ENCODE measurements at places on chromosomes 2 and 18. TPM values are rescaled to one million over a fixed set of nuclear protein-coding genes. Genes with fewer than 3 reads are reported as not detected.

DNA sequence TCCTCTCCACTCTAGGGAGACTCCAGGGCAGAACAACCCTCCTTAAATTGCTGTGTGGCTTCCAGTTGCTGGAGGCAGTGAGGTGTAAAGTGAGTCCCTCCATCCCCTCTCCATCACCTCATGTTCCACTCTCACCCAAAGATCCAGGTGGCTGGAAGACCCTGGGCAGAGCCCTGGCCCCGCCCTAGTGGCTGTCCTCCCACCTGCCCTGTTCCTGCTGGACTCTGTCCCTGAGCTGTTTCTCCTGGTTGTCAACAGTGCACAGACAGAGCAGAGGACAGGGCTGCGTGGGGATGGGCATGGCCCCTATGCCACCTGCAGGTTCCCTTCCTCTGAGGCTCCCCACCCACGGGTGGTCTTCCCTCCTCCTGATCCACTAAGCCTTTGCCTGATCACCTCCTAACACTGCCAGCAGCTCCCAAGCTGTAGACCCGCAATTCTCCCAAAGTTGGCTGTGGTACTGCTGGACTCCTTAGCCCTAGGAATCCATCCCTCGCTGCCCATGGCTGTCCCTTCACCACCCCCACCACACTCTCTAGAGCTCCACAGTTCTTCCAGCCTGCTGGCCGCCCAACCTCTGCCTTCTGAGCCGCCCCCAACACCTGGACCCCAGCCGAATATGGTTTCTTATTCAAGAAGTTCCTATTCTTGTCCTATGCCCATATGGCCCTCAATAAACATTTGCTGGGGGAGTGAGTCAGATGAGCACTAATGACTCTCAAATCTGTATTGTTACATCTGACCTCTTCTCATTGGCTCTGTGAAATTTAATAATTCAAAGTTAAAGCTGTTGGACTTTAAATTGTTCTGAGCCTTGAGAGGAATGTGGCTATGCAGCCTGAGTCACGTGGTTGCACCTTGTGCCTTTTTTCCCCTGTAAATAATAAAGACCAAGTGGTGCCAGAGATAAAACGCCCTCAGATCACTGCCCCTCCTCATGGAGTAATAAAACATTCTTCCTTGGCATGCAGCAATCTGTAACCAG is 260.0 kb upstream of the HS6ST1 start:
- no peak for DNase-seq

- no peak for DNase-seq
Observed at GRCh38 chr2:164778723-164779122, 62.9 kb downstream of the COBLL1 start.

DNA sequence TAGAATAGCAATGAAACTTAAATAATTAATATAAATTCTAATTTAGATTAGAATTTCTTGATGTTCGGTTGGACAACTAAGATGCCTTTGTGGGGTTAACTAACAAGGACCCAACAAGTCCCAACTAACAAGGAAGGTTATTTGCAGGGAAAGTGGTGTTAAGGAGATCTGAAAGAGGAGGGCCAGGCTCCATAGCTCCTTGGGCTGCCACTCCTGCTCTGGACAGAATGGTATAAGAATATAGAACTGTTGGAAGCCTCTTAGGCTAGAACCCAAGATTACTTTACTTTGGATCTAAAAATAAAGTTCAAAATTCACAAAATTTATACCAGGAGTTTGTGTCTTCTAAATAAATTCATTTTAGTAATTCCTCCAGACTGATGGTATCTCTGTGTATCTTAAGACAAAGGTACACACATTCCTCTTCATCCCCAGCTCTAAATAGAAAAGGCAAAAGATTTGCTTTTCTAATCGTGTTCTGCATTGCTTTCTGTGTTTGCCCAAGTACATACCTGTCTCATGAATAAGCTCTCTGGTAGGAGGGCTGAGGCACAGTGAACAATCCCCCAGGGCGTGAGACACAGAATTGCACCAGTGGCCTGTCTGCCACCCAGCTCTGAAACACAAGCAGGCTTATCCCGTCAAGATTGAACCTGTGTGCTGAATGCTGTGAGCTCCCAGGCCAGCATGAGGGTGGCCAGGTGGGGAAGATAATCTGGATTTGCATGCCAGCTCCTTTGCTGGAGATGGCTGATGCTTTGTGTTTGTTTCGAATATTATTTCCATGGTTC is 176.0 kb downstream of the ACKR3 start:
- DNase-seq, result no peak

DNA sequence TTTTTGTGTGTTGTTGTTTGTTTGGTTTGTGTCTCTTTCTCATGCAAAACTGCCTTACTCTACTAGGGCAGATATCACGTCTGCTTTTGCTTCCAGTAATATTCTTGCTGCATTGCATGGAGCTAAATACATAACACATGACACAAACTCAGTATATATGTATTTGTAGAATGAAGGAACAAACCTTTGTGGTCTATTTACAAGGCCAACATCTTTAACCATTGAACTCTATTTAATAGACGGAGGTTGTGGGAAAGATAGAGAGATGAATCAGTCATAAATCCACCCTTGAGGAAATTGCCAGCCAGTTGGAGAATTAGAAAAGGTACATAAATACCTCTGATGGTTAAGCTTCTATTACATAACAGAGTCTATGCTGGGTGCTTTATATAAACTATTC is 26.0 kb upstream of the IL1RL1 start:
- DNase-seq, result no peak

- DNase-seq, result no peak
Observed at GRCh38 chr2:71473346-71474031, 20.1 kb downstream of the DYSF start.

DNA sequence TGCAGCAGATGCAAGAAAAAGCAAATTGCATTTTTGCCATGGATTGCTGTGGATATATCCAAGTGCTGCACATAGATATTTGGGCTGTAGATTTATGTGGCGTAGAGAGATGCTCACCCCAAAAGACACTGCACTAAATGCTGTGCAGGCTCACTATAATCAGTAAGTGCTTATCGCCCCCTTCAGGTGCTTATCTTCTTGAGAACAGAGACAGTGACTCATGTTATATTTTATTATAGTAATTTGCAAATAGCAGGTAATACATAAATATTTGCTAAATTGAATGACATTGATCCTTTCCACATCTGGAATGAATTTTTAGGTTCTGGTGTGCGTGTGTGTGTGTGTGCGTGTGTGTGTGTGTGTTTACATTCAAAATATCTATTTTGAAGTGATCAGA is 36.8 kb upstream of the PLEKHM3 start:
- DNase-seq, result peak; percentile 33

DNA sequence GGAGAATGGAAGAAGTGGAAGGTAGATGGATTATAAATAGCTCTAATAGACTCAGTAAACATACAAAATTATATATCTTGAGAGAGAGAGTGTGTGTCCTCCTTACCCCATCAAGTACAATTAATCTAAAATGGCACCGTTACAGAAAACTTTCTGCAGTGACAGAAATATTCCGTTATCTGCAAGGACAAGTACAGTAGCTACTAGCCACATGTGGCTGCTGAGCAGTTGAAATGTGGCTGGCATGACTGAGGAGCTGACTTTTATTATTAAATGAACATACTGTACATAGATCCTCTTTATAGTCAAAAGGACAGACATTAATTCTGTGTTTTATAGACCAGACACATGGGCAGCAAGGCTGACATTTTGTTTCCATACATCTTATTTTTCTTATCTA is 7.0 kb downstream of the CCDC93 start:
- no peak for DNase-seq

DNA sequence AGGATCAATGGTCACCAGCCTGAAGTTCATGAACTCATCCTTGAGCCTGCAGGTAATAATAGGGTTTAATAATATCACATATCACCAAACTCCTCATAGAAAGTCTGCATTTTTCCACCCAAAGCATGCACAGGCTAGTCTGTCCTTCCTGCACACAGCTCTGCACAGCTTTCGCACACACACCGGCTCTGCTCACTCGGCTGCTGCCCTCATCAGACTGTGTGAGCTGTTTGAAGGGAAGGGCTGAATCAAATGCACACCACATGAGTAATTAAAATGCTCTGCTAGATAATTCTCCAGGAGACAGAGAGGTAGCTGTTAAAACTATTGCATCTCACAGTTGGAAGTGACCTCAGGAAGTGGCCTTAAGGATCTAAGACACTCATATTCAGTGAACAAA is 108.4 kb upstream of the YPEL5 start:
- DNase-seq, result no peak

- peak; percentile 56 for DNase-seq
Observed at GRCh38 chr2:160652236-160652635, 158.6 kb upstream of the RBMS1 start.

- DNase-seq, result no peak
Observed at GRCh38 chr2:124879640-124880039, 854.6 kb downstream of the CNTNAP5 start.

DNA sequence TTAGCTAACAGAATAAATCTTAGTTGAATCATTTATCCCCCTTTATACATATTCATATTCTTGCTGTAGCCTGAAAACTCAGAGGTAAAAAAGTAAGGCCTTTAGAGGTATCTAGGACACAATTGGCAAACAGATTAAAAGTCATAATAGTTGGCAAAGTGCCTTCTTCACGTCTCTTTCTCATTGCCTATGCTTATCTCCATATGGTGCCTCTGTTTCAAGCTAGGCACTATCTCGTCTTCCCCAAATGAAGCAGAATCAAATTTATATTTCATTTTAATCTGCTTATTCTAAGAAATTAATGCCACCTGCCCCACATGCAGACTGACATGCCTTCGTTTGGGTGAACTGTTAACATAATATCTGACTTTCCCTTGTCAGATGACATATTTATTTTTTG is 245.4 kb downstream of the CDH2 start:
- DNase-seq, result no peak

- DNase-seq, result no peak
Observed at GRCh38 chr2:209147981-209148380, 275.9 kb upstream of the MAP2 start.

GRCh38 chr18:49050452-49050851 is 99.7 kb upstream of the SMAD7 start:
- no peak for DNase-seq

GRCh38 chr2:219959471-219959870 is 332.0 kb downstream of the SLC4A3 start:
- no peak for DNase-seq

DNA sequence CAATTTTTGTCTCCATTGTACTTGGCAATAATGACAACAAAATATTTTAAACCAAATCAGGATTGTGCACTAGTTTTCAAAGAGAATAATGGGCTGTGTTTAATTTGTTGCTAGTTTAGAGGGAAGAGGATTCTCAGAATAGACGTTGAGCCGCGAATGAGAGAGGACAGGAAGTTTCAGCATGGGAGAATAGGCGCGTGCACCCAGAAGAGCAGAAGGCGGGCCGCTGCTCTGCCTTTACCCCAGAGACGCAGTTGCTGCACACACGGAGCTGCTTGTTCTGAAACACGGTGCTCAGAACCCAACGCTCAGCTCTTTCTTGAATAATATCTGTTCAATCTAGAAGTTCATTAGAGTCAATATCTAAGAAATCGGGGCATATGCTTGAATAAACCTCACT is 223.4 kb downstream of the MYT1L start:
- DNase-seq, result no peak

DNA sequence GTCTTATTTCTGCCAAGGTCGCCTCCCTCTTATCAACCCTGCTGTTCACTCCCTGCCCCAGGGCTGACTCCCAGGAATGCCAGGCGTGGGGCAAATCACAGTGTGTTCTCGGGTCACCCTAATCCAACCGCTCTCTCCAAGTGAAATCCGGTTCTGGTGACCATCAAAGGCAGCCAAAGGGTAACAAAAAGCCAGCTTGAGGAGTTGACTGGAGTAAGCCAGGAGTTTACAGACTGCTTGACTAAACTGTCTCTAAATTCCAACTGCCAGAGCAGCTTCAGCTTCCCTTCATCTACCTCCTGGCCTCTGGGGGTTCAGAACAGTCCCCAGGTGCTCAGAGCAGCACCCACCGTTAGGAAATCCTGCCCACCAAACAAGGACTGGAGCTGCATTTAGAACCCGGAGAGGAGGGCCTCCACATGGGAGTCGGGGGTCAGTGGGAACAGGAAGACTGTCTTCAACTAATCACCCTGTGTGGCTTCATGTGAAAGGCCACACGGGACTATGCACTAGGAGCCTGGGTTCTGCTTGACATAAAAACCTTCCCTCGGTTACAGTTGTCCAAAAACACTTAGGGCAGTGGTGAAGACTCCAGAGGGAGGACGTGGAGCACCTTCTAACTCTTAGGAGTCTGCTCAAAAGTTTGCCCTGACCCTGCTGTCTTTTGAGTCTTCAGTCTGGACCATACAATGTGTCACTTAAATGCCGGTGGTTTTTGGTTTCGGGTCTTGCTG is 24.2 kb upstream of the MCFD2 start:
- DNase-seq, result no peak

DNA sequence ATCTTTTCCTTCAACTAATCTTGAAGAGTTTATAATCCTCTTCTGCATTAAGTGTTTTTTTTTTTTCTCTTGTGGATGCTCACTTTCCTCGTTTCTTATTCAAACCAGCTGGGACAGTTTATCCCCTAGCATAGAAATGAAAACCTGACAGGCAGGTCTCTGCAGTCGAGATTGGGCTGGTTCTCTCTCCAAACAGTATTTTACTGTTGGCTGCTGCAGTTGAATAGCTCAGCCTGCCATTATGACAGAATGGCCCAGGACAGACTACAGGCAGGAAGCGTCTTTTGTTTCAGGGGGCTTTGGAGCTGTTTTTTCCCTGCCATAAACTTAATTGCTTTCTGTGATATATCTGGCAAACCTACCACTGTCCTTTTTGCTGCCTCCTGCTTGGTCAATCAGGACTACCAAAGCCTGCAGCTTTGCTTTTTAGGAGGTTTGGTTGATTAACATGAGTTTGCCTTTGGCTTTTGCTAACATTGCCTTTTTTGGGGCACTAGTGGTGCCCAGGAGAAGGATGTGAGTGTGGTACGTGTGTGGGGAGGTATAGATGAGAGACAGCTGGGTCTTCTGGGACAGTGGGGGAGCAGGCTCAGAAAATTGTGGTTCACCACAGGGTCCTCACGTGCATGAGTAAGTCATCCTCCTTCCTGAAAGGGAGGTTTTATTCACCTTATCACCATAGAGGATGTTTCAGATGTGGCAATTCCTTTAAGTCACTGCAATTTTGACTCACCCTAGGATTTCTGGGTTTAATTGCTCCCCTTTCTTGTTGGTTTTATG is 128.7 kb downstream of the LYPD6B start:
- DNase-seq, result no peak

- peak; percentile 20 for DNase-seq
Observed at GRCh38 chr2:18795906-18796305, 206.5 kb upstream of the NT5C1B start.

The SPATA3 gene
- not detected for polyA plus RNA-seq

The MC4R gene
- polyA plus RNA-seq, result 0.34 TPM

The CDH19 gene
- 2.5 TPM for polyA plus RNA-seq

The ITSN2 gene
- polyA plus RNA-seq, result 15.9 TPM

The RAB27B gene
- 0.22 TPM for polyA plus RNA-seq

The VWC2L gene
- polyA plus RNA-seq, result not detected

The TYW5 gene
- 6.2 TPM for polyA plus RNA-seq
